Osteocyte (in vitro differentiated cells): ENCODE measurements at places on chromosomes 5 and 9. TPM values are rescaled to one million over a fixed set of nuclear protein-coding genes. Genes with fewer than 3 reads are reported as not detected.

MYMK gene
- total RNA-seq = not detected in 2 replicates

RGS7BP gene
- total RNA-seq = not detected in 2 replicates

PTGR1 gene
- total RNA-seq = 16.5 and 17.1 TPM in 2 replicates

- DNase-seq = no peak
These were observed 36.6 kb upstream of the MYORG start for GRCh38 chr9:34413231-34413852.

GRCh38 chr5:90571147-90571773 lies 12.7 kb downstream of the ADGRV1 start:
- DNase-seq = no peak

- DNase-seq = no peak
These were observed 45.8 kb upstream of the CLK4 start for GRCh38 chr5:178672630-178673029.

GRCh38 chr5:52334367-52334766 lies 453.3 kb upstream of the ITGA1 start:
- no peak for DNase-seq

GRCh38 chr9:72315089-72315509 lies 49.9 kb downstream of the ZFAND5 start:
- DNase-seq = no peak

- no peak for DNase-seq
These were observed 5.1 kb downstream of the NOXA1 start for GRCh38 chr9:137428311-137428630.

DNA sequence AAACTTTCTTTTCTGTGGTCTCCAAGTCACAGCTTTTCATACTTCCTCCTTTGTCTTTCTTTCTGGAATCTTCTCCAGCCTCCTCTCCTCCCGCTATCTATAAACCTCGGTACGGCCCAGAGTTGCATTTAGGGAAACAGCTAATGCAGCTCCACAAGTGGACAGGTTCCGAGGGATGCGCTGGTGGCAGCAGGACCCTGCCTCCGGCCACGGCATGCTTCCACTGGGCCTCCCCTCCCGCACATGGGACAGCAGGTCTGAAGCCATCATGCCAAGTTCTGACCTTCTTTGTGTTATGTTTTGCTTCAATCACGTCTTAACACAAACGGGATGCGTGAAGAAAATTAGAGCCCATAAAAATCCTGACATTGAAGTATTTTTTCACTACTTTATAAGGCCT lies 136.9 kb downstream of the IRX2 start:
- no peak for DNase-seq

GRCh38 chr9:124342776-124343485 lies 72.3 kb downstream of the PSMB7 start:
- DNase-seq = peak; percentile 95

DNA sequence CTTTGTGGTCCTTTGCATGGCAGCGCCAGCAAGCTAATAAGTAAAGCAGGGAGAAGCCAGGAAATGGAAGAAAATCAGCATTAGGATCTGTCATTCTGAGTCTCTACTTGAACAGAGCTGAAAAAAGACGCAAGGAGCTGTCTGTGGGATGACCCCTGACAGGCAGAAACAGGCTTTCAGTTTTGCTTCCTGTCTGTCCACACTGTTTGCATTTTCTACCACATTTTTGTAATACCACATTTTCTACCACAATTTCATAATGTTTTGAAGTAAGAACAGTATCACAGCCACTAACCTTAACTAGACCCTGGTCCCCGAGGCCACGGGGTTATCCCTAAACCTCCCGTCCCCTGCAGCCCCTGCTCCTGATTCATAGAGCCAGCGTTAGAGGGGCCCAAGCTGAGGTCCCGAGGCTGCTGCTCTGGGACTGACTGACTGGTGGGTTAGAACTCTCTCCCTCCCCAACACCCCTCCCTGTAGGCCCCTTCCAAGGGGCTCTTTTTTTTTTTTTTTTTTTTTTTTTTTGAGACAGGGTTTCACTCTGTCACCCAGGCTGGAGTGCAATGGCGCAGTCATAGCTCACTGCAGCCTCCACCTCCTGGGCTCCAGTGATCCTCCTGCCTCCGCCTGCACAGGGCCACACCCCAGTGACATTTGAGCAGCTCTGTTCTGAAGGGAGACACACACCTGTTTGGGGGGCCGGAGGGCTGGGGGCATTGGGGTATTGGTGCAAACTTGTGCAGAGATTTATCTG lies 4.0 kb upstream of the CLIC3 start:
- no peak for DNase-seq

GRCh38 chr5:170429014-170429413 lies 39.8 kb upstream of the KCNMB1 start:
- no peak for DNase-seq

DNA sequence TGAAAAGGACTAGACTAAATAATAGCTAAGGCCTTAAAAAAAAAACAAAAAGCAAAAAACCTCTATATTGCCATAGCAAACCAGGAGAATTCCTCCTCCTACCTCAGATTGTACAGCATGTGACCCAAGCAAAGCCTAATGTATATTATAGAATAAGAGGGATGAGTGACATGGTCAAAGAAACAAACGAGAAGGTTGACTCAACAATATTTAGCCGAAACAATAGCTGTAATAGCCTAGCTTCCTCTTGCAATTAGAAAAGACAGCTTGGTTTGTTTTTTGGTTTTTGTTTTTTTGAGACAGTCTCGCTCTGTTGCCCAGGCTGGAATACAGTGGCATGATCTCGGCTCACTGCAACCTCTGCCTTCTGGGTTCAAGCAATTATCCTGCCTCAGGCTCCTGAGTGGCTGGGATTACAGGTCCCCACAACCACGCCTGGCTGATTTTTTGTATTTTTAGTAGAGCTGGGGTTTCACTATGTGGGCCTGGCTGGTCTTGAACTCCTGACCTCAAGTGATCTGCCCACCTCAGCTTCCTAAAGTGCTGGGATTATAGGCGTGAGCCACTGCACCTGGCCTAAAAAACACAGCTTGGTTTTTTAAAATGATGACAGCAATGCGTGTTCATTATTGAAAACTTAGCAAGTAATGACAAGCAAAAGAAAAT lies 5.6 kb downstream of the NLN start:
- no peak for DNase-seq

DNA sequence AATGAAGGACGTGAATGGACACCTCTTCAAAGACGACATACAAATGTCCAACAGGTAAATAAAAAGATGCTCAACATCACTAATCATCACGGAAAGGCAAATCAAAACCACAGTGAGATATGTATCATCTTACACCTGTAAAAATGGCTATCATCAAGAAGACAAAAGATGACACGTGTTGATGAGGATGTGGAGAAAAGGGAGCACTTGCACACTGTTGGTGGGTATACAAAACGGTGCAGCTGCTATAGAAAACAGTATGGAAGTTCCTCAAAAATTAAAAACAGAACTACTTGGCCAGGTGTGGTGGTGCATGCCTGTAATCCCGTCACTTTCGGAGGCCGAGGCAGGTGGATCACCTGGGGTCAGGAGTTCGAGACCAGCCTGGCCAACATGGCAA lies 47.9 kb downstream of the STK10 start:
- no peak for DNase-seq

- DNase-seq = no peak
These were observed 27.0 kb upstream of the C7 start for GRCh38 chr5:40882291-40882690.

DNA sequence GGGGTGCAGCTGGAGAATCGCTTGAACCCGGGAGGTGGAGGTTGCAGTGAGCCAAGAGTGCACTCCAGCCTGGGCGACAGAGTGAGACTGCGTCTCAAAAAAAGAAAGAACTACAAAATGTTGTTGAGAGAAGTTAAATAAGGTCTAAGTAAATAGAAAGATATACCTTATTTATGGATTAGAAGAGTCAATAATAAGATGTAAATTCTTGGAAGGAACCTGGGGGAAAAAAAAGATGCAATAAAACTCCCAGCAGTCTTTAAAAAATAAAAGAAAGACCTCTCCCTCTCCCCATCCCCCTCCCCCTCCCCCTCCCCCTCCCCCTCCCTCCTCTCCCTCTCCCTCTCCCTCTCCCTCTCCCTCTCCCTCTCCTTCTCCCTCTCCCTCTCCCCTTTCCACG lies 15.5 kb upstream of the FAF2 start:
- DNase-seq = no peak

GRCh38 chr9:31188496-31188895 lies 1195.9 kb upstream of the ACO1 start:
- DNase-seq = no peak

DNA sequence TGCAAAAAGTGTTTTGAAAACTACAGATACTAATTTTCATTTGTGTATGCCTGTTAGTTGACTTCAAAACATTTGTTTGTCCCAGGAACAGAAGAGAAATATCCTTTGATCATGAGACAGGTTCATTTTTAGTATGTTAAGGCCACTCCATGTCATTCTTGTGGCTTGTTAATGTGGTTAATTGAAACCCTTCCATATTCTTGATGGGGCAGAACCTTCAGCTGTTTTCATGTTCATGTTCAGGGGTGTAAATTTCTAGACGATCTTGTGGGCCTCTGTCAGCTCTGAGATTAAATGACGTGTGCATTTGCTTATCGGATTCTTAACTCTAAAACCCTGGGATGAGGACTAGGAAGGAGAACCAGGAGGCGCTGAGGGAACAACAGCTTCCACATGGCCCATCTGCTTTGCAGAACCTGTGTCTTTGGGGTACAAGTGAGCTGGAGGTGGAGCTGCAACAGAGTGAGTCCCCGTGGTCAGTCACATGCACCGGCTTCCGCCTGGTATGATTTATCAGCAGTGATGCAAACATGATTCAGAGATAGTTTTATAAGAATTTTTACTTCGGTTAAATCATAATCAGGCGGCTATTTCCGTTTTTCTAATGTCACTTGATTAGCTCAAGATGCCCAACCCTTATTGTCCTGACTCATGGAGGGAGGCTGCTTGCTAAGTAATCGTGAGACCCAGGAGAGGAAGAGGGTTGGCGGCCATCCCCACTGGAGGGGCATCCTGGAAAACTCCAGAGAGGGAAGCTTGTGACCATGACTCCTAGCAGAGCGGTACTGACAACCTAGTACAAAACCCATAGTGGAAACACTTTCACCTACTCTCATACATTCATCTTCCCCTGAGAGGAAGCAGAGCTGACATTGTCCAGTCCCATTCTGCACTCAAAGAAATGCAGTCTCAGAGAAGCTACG lies 138.4 kb downstream of the C9orf152 start:
- DNase-seq = no peak

- DNase-seq = no peak
These were observed 406.9 kb upstream of the NMUR2 start for GRCh38 chr5:152811988-152812387.
